Naive thymus-derived CD4-positive, alpha-beta T cell (primary cell): ENCODE measurements at places on chromosomes 7 and 10.

DNA sequence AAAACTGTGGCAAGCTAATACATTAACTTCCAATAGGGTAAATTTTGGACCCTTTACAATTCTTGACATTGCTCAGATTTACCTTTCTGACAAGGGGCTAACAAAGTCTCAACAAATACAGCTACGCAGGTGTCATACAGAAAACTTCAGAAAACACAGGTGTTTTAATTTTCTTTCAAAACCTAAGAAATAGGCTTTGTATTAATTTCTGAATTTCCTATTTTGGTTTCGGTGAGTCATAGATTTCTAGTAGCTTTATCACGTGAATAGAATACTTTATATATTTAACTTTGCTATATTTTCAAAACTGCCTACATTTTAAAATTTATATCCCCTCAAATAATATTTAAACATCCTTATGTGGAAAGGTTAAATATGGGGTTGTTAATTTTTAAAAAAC lies 215.3 kb downstream of the DGKB start:
- no peak for DNase-seq

DNA sequence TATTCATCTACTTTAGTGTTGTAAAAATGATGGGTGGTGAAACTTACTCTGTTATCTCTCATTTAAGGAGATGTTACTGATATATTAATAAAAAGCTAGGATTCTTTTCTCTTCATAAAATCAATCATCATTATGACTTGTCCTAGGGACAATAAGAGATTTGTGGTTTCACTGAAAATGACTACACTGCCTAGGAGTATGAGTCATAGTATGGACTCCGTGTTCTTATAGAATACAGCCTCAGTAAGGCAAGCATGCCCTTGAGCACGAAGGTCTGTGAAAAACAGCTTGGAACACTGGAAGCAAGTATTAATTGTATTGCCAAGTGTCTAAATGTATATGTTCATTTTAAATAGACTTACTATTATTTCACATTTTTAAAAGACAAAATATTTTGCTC lies 749.2 kb upstream of the PCDH15 start:
- no peak for DNase-seq

GRCh38 chr7:20510573-20510900 lies 104.9 kb upstream of the ABCB5 start:
- no peak for DNase-seq

- DNase-seq, result no peak
These were observed 3.7 kb upstream of the AOC1 start for GRCh38 chr7:150848561-150849115.

DNA sequence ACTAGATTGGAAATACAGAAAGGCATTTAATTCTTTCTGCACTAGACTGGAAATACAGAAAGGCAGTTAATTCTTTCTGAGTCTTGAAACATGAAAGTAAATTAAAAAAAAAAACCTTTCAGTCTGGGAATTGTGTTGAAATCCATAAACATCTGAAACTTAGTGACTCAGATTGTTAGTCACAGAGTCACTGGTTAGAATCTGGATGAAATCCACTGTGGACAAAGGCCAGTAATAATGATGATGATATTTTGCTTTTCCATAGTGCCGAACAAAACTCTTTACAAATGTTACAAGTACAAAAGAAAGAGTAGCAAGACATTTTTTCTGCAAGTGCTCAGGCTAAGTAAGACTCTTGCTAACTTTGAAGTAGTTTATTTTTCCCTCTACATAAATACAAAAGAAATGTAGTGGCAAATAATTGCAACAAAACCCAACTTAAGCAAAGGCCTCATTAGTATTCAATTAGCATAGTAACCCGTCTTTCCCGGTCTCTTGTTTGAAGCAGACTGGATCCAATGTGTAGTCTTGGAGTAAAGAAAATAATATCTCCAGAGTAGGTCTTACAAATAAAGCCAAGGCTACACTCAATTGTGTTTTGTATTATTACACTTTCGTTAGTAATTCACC lies 5.8 kb upstream of the PRTFDC1 start:
- DNase-seq, result no peak

GRCh38 chr7:112025556-112025955 lies 180.6 kb downstream of the DOCK4 start:
- no peak for DNase-seq

GRCh38 chr7:50367570-50367969 lies 63.1 kb downstream of the IKZF1 start:
- no peak for DNase-seq

DNA sequence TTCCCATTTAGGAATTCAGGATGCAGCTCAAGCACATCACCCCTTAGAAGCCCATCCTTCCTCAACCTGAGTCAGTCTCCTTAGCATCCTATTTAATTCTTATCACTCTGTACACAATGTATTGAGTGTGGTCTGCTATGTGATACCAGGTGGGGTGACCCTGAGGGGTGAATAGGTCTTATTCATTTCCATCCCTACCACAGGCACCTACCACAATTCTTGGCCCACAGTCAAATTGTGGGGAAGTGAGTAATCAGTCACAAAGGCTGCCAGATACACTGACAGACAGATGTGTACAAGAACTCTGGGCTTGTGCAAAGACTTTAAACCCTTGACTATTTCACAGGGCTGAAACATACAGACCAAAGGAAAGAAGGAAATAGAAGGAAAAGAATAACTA lies 560.5 kb downstream of the PARD3 start:
- no peak for DNase-seq

DNA sequence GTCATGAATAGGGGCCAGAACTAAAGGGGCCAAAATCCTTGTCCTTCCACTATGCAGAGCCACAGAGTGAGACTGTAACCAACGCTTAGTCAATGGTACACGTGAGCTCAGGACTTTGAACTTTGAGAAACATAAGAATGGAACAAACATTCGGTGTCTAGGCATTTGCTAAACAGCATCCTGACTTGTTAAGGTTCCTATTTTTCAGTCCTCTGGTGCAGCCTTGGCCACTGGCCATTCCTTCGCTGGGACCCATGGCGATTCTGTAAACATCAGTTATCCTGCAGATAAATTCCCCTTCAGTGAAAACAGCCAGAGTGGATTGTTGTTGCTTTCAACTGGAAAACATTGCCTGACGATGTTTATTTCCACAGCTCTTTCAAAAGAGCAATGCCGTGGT lies 266.8 kb downstream of the SORCS1 start:
- no peak for DNase-seq

DNA sequence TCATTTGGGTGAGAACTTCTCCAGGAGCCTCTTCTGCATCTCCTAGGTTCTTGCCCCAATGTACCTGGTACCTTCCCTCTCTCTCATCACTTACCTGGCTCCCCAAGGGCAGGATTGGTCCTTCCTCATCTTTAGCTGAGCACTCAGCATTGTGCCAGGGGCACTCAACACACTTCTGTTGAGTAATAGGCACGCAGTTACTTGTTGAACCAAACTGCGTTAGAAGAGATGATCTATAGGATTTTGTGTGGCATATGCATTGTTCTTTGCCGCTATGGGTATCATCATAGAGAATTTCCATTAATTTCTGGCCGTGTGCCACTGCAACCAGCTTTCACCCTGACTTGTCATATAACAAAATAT lies 16.4 kb downstream of the TBXAS1 start:
- DNase-seq, result no peak

GRCh38 chr7:138963675-138964074 lies 17.5 kb downstream of the KIAA1549 start:
- no peak for DNase-seq

DNA sequence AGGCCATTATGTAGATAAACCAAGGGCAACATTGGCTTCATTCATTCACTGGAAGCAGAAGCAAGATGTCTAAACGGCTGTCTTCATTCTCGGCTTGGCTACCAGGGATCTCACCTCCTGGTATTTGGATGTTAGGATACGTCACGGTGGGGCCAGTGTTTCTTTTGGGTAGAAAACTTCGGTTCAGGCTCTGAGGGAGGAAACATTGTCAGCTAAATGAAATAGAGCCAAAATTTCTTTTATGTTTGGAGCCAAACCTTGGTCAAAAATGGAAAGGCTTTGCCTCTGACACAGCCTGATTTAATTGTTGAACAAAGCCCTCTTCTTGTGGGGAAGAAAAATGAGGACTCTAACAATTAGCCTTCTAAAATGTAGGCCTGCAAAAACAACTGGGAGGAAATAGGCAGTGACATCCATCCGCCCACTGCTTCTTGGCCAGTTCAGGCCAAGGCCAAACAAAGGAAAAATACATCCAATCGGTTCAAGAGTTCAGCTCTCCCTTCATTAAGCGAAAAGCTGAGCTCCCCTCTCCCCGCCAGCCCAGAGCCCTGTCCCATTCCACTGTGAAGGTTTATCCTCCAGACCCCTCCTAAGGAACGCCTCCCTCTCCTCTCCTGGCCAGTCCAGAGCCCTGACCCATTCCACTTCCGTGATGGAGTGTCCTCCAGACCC lies 44.4 kb downstream of the PFKFB3 start:
- no peak for DNase-seq

DNA sequence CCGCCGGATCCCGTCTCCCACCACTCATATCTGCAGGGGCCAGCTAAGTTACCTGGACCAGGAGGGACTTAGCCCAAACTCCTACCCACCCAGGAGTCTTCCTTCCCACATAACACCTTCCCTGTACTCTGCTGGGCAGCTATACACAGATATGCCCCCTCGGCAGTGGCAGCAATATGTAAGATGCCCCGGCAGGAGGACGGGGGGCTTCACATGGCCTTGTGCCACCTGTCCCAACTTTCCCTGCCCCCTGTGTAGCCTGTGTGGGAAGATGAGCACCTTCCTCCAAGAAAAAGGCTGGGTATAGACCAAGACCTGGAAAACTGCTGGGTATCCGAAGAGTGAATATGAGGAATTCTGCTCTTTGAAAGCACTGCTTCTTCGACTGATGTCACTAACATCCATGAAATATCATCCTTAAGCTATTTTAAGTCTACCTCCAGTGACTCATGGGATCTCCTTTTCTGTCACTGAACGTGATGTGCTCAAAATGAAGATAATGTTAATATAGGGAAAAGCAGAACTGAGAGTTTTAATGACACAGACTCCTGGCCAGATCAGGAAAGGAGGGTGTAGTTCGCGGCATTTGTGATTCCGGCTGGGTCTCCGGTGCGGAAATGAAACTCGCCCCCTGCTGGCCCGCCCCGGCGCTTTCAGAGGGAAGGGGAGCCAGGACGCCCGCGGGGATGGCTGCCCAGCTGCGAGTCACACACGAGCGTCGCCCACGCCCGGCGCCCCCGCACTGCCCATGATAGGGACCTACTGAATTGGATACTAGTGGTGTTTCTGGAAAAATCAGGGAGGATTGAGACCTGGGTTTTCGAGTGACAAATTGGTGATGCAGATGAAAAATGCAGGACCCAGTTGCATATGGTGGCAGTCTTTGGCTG lies 256.9 kb upstream of the NFE2L3 start:
- peak; percentile 48 for DNase-seq

DNA sequence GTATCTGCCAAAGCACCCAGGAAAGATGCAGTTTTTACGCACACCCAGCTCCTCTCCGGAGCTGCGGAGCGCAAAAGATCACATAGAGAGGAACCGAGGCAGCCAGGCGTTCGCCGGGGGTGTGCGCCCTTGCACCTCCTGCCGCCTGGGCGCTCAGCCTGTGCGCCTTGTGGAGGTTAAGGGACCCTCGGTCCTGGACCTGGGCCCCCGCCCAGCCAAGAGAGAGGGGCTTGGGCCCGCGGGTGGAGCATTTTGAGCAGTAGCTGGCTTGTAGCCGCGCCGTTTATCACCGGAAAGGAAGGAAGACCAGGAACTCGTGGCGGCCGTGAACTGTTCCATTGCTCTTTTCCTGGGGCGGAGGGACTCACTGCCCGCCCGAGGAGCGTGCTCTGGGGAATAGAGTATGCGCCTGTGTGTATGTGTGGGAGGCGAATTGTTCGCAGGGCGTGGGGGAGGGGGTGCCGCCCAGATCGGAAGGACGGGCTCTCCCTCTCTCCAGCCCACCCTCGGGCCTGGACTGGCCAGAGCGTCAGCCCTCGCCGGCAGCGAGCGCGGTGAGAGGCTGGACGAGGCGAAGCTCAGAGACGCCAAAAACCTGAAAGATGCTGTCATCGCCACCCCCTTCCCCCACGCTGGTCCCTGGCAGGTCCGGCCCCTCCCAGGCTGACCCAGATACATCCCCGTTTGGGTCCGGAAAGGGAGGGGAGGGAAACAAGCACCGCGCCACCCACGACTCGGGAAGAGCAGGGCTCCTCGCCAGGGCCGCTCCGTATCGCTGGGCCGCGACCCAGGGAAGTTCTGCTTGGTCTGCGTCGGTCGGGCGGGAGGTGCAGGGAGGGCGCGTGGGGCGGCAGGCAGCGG lies 1.2 kb upstream of the WNT2 start:
- no peak for DNase-seq

DNA sequence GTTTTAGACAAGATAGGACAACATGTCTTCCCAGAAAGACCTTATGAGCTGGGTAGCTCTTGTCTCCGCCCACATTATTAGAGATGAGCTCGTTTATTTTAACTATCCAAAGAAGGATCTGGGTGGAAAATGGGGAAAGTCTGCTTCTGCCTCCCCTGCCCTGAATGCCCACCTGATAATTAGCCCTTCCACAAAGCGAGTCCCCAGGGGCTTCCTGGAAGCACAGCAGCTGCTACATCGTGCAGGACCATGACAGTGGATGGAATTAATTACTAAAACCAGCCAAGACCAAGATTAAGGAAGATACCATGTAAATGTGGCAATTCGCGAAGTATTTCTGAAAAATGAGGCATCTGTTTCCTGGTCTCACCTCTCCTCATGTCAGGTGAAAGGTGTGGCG lies 374.4 kb downstream of the PAXIP1 start:
- no peak for DNase-seq

GRCh38 chr7:157597562-157597961 lies 260.8 kb downstream of the DNAJB6 start:
- no peak for DNase-seq

DNA sequence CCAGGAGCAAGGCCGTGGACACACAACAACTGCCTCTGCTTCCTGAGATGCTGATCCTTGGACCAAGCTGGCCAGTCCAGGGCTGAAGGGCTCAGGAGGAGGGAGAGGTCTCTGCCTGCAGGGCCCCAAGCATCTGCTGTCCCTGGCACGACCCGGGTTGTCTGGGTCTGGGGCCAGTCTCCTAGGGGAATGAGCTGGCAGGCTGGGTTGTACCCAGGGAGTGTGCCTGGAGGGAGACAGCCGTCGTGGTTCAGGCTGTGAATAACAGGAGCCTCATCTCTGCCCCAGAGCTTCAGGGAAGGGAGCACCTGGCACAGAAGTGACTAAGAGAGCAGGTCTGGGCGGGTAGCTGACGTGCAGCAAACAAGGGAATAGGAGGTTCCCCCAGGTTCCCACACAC lies 17.9 kb upstream of the SERPINE1 start:
- DNase-seq, result no peak

GRCh38 chr7:38425509-38425908 lies 152.1 kb upstream of the TARP start:
- peak; percentile 20 for DNase-seq
